ENCODE measurements at places on chromosomes 6 and 20.

- DNase-seq: no peak
These were observed 542 bp downstream of the TUBE1 start for GRCh38 chr6:112086744-112087135.

DNA sequence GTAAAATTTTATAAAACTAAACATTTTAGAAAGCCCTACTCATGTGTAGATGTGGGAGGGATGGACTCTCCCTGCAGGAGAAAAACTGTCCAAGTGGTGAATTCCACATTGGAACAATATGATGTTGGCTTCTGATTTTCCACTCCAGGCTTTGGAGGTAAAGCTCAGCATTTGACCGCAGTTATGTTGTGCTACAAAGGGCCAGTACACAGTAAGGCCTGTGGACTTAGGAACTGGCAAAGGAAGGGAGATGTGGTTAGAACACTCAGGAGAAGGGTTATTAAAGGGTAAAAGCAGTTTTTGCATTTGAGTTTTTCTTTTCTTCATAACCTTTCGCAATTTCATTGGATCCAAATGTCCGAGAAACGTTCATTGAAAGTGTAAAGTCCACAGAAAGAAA lies 150.3 kb upstream of the SASH1 start:
- DNase-seq: no peak

GRCh38 chr6:134308800-134309199 lies 9.1 kb downstream of the SGK1 start:
- DNase-seq: no peak

DNA sequence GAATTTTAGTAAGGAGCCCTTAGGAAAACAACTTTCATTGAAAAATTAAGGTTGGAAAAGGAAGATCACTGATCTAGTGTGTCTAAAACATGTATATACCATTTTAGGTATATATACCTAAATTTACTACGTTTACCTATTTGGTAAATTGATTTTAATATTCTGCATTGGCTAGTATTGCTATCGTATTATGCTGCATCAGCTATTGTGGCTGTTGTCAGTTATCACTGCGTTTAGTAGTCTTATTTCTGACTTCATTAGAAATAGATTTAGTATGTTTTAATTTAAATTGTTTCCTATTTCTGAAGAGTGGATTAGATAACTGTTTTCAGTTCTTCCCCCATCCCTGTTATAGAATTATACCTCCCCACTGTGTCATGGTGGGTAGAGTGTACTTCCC lies 101.7 kb upstream of the ARG1 start:
- DNase-seq: no peak

DNA sequence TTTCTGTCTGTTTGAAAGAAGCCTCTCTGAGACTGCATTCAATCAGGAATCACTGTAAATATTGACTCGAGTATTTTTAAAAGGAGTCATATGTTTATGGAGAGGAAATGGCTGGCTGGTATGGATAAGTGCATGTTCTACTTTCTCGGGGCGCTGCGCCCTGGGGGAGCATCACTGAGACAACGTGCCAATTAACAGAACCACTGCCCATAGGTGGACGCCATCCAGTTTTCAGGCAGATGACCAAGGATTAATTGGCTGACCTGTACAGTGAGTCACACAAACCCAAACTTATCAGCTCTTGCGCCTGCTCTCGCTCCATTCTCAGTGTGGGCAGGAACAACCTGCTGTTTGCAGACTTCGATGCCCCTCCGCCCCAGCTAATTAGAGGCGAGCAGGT lies 571.2 kb downstream of the QKI start:
- DNase-seq: no peak

GRCh38 chr6:25682324-25682723 lies 30.3 kb downstream of the SCGN start:
- no peak for DNase-seq

GRCh38 chr20:2596673-2597279 lies 55.7 kb upstream of the NOP56 start:
- DNase-seq: no peak

DNA sequence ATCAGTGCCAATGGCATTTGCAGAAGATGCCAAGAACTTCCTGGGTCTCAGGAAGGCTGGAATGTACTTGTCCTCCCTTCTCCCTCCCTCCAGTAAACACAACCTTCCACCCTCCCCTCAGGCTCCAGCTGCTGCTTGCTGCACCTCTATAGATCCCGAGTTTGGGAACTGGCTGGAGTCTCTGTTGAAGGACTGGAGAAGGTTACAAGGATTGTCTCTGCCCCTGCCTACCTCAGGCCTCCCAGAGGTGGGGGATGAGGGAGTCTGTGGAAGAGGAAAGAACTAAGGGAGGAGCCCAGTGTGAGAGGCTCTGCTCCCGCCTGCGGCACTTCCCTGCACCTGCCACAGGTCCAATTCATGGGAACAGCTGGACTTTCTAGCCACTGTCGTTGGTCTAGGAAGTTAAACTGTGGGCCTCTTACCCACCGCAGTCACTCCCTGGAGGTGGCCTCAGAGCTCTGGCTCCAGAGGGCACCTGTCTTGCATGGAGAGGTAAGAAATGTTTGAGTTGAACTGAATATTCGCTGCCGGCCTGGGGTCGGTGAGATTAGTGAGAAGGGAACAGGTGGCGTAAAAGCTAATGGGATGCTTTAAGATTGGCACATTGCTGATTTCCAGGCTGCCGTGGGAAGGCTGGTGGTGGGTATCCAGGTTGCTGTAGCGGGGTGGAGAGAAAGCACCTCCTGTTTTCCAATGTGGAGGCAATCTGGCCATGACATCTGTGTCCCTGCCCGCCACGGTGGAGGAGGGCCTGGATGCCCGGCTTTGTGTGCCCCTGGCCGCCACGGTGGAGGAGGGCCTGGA lies 54.3 kb downstream of the PPP1R14C start:
- DNase-seq: no peak

DNA sequence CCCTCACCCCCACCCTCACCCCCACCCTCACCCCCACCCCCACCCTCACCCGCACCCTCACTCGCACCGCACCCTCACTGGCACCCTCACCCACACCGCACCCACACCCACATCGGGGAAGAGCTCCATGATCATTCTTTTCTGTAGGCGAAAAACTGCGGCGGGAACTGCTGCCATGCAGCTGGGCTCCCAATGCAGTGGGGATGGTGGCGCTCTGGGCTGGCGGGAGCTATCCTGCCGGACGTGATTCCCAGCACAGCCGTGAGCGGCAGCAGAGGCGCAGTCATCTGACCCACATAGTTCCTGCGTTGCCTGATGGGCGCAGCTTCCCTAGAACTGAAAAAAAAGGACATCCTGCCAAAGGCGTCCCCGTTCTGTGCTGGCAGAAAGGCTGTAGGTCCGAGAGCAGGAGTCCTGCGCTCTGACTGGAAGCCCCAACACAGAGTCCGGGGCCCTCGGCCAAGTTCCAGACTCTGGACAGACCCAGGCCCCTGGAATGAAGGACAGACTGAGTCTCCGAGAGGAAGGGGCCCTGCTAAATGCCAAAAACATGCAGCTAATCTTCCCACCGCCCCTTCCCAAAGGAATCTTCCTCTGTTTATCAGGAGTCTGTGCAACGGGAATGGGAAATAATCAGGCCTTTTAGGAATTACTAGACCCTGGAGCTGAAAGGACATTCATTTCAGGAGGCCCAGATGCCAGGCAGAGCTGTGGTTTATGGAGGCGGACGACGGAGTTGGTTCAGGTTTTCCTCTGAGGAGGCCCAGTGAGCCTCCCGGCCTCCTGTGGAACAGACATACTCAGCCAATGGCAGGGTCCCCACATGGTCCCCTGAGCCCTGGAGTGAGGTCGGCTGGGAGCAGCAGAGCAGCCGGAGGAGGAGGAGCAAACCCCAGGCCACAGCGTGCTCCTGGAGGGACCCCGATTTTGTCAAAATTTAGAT lies 14.1 kb upstream of the TCFL5 start:
- DNase-seq: no peak

DNA sequence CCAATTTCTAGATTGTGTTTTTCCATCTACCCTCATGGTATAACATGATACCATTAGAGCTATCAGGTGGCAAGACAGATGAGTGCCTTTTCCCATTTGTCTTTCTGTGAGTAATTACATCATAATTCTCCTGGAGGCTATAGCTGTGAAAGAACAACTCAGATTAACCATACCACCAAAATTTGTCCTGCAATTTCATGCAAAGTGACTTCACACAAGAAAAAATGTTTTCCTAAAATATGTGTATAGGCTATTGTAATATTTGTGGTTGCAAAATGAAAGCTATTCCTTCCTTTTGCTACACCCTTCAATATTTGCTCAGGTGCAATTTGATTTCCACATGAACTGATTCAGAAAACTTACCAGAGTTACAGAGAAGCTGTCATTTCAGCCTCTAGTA lies 547.7 kb upstream of the ID4 start:
- DNase-seq: no peak

DNA sequence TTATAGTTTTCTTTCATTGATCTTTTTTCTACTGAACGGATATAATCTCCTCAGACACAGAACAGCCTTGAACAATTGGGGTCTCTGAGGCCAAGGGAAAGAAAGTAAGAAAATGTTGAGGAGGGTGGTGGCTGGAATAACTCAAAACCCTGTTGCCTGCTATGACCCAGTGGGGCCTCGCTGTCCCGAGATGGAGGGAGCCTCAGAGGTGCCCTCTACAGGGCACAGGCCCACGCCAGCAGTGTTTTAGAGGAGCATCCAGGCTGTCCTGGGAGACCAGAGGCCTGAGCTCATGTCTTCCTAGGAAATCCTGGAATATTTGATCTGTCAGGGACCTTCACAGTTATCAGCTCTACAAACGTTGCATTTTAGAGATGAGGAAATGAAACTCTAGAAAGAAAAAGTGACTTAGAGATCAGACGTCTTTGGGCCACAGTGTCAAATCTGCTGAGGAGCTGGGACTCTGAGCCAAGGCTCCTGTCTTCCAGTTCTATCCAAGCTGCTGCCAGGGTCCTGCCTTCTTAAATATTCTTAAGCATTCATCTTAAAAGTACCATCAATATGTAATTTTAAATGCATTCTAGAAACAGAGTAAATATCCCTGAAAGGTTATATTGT lies 26.3 kb downstream of the ALDH5A1 start:
- peak; percentile 8 for DNase-seq

DNA sequence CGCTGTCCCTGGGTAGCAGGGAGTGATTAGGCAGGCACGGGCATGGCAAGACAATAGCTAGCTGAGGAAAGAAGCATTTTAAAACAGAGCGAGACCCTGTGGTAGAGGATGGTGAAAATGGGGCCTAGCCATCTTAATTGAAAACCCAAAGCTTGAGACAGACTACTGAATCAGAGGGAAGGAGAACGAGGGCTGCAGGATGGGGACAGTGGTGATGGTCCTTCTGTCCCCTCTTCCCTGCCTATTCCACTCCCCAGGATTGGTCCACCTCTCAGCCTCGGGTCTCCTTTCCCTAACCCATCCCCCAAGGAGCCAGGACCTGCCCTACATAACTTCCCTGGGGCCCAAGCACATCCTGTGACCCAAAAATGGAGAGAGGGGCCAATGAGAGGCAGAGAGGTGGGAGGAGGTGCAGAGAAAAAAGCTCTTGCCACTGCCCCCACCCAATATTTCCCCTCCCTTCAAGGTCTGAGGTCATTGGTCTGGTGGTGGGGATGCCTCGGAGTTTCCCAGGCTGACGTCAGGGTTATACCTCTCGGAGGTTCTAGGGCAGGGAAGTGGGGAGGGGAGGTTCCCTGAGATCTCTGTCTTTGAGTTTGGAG lies 884 bp upstream of the CUTA start:
- no peak for DNase-seq

DNA sequence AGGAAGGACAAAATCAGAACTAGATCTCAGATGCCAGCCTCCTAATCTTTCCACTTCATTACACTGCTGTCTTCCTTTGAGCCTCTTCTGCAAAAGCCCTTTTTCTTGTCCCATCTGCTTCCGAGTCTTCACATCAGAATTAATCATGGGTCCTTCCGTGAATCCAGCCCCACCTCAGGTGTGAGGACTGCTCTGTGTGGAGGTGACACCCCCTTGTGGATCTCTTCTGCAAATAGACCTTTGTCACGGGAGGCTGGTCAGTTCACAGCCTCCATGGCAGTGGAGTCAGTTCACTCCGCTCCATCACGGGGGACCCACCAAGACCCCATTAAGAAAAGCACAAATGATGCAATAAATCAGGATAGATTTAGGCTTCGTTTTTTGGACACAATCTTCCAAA lies 171.1 kb downstream of the ADAT2 start:
- DNase-seq: no peak

DNA sequence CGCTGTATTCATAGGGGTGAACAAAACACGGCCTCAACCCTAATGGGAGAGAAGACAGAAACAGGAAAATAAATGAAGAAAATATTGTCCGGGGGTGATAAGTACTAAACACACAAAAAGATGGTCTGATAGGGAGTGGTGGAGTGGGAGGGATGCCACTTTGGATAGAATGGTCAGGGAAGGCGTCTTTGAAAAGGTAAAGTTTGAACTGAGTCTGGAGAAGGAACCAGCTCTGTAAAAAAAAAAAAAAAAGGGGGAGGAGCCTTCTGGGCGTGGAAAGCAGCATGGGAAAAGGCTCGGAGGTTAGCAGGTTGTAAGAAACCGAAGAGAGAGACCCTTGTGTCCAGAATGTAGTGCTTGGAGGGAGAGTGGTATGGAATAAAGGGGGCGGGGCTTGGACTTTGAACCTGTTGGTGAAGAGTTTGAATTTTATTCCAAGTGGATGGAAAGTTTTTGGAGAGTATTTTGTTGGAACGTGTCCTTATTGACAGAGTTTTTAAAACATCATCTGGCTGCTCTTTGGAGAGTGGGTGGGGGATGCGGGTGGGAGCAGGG lies 1.8 kb downstream of the CHMP4B start:
- no peak for DNase-seq

- DNase-seq: no peak
These were observed 29.9 kb downstream of the COL20A1 start for GRCh38 chr20:63322933-63323273.

DNA sequence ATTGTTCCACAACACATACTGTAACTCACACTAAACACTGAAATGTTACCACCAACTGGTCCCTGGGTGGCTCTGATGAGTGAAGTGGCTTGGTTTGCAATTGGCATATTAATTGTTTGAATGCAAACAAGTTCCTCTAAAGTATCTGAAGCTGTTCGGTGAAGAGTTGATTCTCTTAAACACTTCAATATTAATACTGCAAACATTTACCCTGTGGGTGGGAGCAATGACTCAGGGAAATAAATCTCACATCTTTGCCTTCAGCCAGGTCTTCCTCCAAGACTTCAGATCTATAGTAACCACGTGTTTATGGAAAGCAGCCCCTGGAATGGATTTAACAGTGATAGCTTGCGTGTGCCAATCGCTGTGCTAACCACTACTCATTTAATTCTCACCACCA lies 176.0 kb downstream of the MAFB start:
- DNase-seq: no peak

GRCh38 chr20:63179687-63180568 lies 36.0 kb downstream of the YTHDF1 start:
- no peak for DNase-seq

DNA sequence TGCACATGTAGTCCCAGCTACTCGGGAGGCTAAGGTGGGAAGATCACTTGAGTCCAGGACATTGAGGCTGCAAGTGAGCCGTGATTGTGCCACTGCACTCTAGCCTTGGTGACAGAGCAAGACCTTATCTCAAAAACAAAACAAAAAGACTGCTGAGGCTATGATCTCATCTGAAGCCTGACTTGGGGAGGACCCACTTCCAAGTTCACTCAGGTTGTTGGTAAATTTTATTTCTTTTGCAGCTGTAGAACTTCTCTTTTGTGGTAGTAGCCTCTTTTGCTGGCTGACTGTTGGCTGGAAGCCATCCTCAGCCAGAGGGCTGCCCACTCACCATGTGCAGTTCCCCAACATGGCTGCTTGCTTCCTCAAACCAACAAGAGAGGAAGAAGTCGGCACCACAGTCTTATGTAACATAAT lies 36.8 kb upstream of the ME1 start:
- DNase-seq: no peak

GRCh38 chr6:34772940-34773339 lies 15.6 kb downstream of the SNRPC start:
- no peak for DNase-seq

GRCh38 chr20:25547063-25547462 lies 38.3 kb downstream of the NINL start:
- no peak for DNase-seq

All from activated T-cell treated with anti-CD3 and anti-CD28 coated beads for 1 hour (primary cell).